ENCODE measurements at places on chromosomes 12 and 14.

DNA sequence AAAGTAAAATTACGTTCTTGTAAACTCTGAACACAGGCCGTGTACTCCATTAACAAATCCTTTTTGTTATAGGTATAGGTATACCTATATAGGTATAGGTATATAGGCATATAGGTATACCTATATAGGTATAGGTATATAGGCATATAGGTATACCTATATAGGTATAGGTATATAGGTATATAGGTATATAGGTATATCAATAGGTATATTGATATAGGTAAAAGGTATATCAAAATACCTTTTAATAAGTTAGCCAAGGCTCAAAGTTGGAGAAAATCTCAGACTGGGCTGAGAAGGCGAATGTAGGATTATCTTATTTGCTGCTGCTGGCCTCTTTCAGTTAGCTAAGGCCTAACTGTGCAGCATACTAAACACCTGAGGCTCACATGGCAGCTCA, 3.4 kb downstream of the SCFD1 start:
- no peak for DNase-seq

- DNase-seq = no peak
Measured at GRCh38 chr14:34693228-34693939, 21.0 kb downstream of the CFL2 start.

DNA sequence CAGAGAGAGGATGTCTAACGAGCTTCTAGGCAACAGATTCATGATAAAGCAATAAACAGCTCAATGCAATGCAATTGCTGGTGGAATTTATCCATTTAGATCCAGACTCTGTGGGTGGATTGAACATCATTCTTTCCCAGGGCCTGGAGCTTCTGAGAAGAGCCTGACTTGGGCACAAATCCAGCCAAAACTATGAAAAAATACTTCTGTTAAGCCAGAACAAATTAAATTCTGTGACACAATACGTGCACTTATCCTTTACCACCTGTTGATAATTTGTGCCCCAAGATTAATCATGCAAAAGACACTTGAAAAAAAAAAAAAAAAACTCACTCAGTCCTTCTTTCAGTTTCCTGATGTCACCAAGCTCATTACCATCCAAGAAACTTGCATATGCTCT, 446.0 kb upstream of the DCN start:
- no peak for DNase-seq

DNA sequence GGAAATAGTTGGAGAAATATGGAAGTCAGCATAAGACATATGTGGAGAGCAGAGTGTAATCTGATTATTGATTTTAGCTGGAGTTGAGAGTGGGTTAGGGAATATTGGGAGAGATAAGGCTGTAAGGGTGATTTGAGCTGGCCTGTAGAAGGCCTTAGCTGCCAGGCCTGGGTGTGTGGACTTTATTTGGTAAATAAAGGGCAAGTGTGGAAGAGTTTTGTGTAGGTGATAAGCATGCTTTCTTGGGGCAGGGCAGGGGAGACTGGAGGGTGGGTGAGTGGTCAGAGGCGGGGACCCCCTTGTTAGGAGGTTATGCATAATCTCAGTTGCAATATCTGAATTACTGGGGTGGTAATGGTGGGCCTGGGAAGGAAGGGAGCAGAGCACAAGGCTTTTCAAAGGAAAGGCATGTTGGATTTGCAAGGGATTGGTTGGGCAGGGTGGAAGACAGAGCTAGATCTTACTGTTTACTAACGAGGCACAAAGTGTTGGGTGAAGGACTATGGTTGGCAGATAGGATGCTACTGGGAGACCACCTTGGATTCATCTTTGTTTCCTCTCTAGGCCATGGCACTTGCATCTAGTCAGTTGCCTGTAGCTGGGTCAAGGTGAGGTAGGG, 5.5 kb downstream of the KHNYN start:
- DNase-seq = no peak

GRCh38 chr12:823028-823698, 70.8 kb downstream of the WNK1 start:
- no peak for DNase-seq

DNA sequence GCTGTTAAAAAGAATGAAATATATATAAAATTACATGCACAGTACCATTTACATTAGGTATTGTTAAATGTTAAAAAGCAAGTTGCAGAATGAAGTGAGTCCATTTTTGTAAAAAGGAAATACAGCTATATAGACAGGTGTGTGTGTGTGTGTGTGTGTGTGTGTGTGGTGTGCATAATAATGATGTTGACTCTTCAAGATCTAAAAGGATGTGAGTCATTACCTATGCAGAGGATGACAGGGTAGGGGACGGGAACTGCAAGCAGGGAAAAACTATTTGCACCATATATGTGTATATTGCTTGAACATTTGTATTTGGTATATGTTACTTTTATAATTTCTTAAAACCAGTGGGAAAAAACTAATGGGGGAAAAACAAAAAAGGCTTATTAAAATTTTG, 3.1 kb downstream of the C14orf39 start:
- no peak for DNase-seq

- no peak for DNase-seq
Measured at GRCh38 chr14:27267876-27268275, 670.0 kb upstream of the NOVA1 start.

- DNase-seq = no peak
Measured at GRCh38 chr12:71440763-71441748, 1.5 kb downstream of the LGR5 start.

Data from stimulated activated CD8-positive, alpha-beta memory T cell treated with anti-CD3 and anti-CD28 coated beads, Interleukin-2, amount 100 ng/mL, for 1 hour (primary cell).